Vagina (tissue), 2 donors: ENCODE measurements at places on chromosomes 3 and 15. TPM values are rescaled to one million over a fixed set of nuclear protein-coding genes. Genes with fewer than 3 reads are reported as not detected.

GRCh38 chr3:196837819-196838420 is 29.8 kb upstream of the SENP5 start:
- H3K4me1 ChIP-seq, result no peaks in the 10 kb centered on the region
- no peak for DNase-seq
- no peaks in the 10 kb centered on the region for H3K36me3 ChIP-seq
- no peaks in the 10 kb centered on the region for H3K27me3 ChIP-seq
- no peak overlapping the region for H3K27ac ChIP-seq

GRCh38 chr3:113844622-113845222 is 6.1 kb downstream of the GRAMD1C start:
- no peak overlapping the region for H3K27ac ChIP-seq
- H3K4me1 ChIP-seq, result no peaks in the 10 kb centered on the region
- H3K27me3 ChIP-seq, result no peaks in the 10 kb centered on the region
- no peak overlapping the region for H3K4me3 ChIP-seq
- no peaks in the 10 kb centered on the region for H3K36me3 ChIP-seq

DNA sequence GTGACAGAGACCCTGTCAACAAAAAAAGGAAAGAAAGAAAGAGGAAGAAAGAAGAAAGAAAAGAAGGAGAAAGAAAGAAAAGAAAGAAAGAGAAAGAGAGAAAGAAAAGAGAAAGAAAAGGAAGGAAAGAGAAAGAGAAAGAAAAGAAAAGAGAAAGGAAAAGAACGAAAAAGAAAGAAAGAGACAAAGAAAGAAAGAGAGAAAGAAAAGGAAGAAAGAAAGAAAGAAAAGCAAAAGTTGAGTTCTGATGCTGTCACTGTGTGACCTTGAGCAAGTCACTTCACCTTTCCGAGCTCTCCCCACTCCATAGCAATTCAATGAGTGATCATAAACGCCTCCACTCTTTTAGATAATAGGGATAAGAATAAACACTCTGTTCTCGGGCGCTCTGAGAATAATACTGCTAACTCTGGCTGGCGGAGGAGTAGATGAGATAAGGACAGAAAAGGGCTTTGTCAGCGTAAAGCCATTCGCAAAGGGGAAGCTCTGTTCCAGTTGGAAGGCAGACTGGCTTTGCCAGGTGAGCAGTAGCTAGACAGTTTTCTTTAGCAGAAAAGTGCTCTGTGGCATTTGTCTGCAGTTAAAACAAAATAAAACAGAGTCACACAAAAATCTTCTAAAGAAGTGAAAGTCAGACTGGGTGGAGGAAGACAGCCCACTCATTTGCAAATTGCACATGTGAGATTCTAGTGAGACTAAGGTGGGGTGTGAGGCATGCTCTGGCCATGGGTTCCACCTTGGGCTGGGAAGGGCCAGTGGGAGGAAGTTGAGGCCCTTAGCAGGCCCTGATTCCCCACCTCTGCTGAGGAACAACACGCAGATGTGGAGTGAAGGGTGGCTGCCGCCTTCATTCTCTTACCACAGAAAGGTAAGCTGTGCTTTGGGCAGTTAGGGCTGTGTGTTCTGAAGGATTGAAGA is 9.6 kb upstream of the FLNB start:
- H3K27ac ChIP-seq, result no peak overlapping the region
- no peak for DNase-seq
- H3K27me3 ChIP-seq, result no peaks in the 10 kb centered on the region
- no peak overlapping the region for H3K4me3 ChIP-seq
- peaks cover 11% of the 10 kb centered on the region for H3K4me1 ChIP-seq

GRCh38 chr3:191020730-191021396 is 158.4 kb upstream of the GMNC start:
- no peak overlapping the region for H3K4me3 ChIP-seq
- no peaks in the 10 kb centered on the region for H3K4me1 ChIP-seq
- no peak for DNase-seq
- no peaks in the 10 kb centered on the region for H3K27me3 ChIP-seq

- no peak overlapping the region for H3K27ac ChIP-seq
- peaks cover 34% of the 10 kb centered on the region for H3K4me1 ChIP-seq
- H3K27me3 ChIP-seq, result no peaks in the 10 kb centered on the region
- DNase-seq, result no peak
Measured at GRCh38 chr15:35757361-35757760, 211.4 kb upstream of the DPH6 start.

DNA sequence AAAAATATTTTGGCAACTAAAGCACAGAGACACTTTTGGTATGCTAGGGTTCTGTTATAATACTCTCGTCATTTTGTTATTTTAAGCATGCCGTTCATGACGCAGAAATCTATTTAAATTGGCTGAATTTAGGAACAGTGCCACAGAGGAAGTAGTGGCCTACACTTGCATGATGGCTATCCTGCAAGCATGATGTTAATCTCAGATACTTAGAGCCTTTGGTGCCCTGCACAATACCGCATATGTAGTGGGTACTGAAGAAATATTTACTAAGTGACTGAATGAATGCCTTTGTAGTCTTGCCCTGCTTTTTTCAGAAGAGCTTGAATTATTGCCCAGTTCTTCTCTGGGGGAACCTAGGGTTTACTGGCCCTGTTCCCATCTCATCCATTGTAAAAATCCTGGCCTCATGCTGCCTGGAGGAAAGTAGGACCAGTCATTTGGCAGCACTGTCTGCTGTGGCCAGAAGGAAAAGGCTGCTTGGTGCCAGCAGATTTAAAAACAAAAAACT is 79.0 kb downstream of the SERPINI1 start:
- no peaks in the 10 kb centered on the region for H3K27me3 ChIP-seq
- no peaks in the 10 kb centered on the region for H3K36me3 ChIP-seq

DNA sequence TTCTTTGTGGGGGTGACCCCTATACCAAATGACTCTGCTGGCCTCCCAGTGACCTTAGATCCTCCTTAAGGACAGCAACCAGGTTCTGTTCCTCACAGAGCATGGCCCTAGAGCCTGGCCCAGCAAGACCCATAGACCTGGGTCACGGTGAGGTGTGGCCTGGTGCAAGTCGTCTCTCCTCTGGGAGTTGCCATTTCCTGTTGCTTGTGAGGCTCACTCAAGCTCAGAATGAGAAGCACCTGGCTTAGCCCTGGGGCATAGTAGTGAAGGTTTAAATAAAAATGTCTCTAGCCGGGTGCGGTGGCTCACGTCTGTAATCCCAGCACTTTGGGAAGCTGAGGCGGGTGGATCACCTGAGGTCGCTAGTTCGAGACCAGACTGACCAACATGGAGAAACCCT is 131.3 kb downstream of the SMAD6 start:
- no peaks in the 10 kb centered on the region for H3K36me3 ChIP-seq
- no peaks in the 10 kb centered on the region for H3K4me1 ChIP-seq
- peak overlapping the region; percentile 11 for H3K27ac ChIP-seq
- H3K4me3 ChIP-seq, result no peak overlapping the region

Gene CHRNA3
- total RNA-seq, result 3.7 TPM

Gene SCN11A
- not detected for total RNA-seq

Gene DPH6
- total RNA-seq, result 30.2 TPM

GRCh38 chr15:31346367-31347066 is 19.9 kb downstream of the KLF13 start:
- peaks cover 99% of the 10 kb centered on the region for H3K4me1 ChIP-seq
- DNase-seq, result no peak
- no peaks in the 10 kb centered on the region for H3K36me3 ChIP-seq
- H3K27ac ChIP-seq, result peak overlapping the region; percentile 10
- H3K4me3 ChIP-seq, result no peak overlapping the region

Gene CRABP1
- not detected for total RNA-seq

- no peak overlapping the region for H3K27ac ChIP-seq
- H3K27me3 ChIP-seq, result no peaks in the 10 kb centered on the region
- H3K4me3 ChIP-seq, result no peak overlapping the region
- no peaks in the 10 kb centered on the region for H3K4me1 ChIP-seq
- no peak for DNase-seq
- H3K36me3 ChIP-seq, result no peaks in the 10 kb centered on the region
Measured at GRCh38 chr15:82624008-82624407, 23.2 kb downstream of the CPEB1 start.

Gene SERPINI1
- total RNA-seq, result 13.8 TPM

Gene STRC
- 0.74 TPM for total RNA-seq

- no peaks in the 10 kb centered on the region for H3K27me3 ChIP-seq
- no peak overlapping the region for H3K27ac ChIP-seq
- H3K4me1 ChIP-seq, result no peaks in the 10 kb centered on the region
- H3K36me3 ChIP-seq, result no peaks in the 10 kb centered on the region
- no peak for DNase-seq
Measured at GRCh38 chr3:115212615-115213014, 65.5 kb upstream of the ZBTB20 start.

- no peak overlapping the region for H3K4me3 ChIP-seq
- H3K27ac ChIP-seq, result no peak overlapping the region
- H3K36me3 ChIP-seq, result no peaks in the 10 kb centered on the region
- peaks cover 11% of the 10 kb centered on the region for H3K4me1 ChIP-seq
Measured at GRCh38 chr15:75104804-75105557, 81.6 kb downstream of the PPCDC start.

Gene GP9
- total RNA-seq, result not detected

Gene CLDN1
- 48.6 TPM for total RNA-seq

DNA sequence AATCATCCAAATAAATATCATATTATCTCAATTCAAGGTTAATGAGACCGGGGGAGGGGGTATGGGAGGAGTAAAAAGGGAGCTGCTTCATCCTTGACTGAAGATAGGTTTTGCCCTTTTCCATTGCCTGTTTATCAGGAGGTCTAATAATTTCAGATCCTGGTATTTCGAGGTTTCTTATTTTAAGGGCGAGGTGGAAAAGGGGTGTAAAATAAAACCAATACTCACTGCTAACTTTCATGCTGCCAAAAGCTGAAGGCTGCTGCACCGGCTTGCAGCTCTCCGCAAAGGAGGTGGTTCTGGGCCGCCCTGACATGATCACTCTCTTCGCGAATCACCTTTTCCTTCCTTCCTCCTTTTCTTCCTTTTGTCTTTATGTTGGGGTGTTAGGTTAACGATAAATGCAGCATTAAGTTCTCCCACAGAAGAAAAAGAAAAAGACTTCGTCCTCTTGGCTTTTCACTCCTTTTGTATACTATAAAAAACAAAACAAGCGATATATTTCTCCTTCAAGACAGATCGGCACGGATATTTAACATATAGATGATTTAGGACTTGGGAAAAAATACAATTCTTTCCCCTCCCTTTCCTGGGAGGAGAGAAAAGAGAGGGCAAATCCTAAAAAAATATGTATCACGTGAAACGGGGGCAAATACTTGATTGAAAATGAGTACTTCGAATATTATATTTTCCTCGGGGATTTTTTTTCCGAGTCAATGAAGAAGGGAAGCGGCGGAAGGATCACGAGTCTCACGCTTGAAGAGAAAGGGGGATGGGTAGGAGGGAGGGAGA is 932 bp downstream of the GSK3B start:
- H3K27me3 ChIP-seq, result no peaks in the 10 kb centered on the region
- H3K4me1 ChIP-seq, result peaks cover 53% of the 10 kb centered on the region
- DNase-seq, result no peak
- no peaks in the 10 kb centered on the region for H3K36me3 ChIP-seq

DNA sequence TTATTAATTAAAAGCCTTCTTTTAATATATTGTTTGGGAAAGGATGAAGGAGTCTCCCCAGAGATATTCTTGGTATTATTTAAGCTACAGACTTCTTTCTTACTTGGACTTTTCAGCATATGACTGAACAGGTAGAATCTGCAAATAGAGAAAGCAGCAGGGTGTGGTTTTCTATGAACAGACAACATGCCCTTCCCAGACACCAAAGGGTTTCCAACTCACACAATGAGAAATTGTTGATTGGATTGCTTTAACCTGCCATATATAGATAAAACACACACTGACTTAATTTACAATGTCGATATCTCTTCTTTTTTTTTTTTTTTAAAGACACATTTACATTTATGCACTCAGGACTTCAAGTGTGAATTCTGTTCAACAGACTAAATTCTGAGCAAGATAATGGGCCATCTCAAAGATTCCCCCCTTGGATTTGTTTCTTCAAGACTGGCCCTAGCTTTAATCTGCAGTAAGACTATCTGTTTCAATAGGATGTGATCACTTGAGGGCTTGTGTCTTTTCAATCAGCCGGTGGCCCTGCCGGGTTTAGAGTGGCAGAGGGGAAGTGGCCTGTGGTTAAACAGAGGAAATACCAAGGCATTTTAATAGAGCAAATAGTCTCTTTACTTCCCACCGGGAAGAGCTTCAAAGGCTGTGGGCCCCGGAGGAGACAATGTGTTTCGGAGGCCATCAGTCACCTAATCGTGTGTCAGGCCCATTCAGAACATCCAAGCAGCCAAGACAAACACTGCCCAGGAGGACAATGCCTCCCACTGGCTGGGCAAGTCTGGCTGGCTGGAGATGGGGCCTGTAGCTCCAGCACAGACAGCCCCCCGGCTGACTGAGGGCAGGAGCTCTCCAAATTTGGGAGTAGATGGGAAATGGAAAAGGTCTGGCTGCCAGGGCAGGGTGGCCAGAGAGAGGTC is 6.1 kb downstream of the IL17RD start:
- DNase-seq, result no peak
- peak overlapping the region; percentile 70 for H3K27ac ChIP-seq
- peaks cover 68% of the 10 kb centered on the region for H3K4me1 ChIP-seq
- no peaks in the 10 kb centered on the region for H3K27me3 ChIP-seq
- no peaks in the 10 kb centered on the region for H3K36me3 ChIP-seq
- no peak overlapping the region for H3K4me3 ChIP-seq

DNA sequence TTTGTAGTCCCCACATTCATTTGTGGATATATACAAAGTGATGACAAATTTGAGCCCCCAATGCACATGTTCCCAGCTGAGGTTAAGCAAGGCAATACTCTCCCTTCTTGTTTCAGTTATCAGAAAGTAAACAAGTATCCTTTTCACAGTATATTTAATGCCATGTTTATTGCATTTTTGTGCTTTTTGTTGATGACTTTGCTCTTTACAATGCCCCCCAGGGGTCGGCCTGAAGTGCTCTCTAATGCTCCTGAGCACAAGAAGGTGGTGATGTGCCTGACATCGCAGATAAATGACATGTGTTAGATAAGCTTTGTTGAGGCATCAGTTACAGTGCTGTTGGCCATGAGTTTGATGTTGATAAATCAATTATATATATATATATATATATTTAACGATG is 57.7 kb upstream of the THSD4 start:
- DNase-seq, result no peak
- H3K27me3 ChIP-seq, result no peaks in the 10 kb centered on the region
- H3K36me3 ChIP-seq, result no peaks in the 10 kb centered on the region
- H3K27ac ChIP-seq, result no peak overlapping the region
- no peak overlapping the region for H3K4me3 ChIP-seq

Gene GPR149
- total RNA-seq, result not detected

Gene GOLGA8G
- not detected for total RNA-seq

DNA sequence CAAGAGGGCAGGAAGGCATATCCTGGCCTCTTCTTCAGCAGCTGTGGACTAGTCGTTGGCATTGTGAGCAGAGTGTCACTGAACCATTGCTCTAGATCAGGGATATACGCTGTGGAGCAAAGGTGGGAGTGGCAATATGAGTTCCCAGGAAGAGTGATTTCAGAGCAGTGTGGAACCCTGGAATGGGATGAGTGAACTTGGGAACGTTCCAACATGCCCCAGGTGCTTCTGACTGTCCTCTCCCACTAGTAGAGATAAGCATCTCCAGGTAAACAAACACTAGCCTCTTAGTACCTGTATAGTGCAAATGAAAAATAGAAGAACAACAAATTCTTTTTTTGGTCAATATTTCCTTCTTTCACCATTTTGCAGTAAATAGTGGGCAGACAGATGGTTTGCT is 123.6 kb upstream of the VEPH1 start:
- no peak overlapping the region for H3K27ac ChIP-seq
- H3K4me1 ChIP-seq, result no peaks in the 10 kb centered on the region
- H3K36me3 ChIP-seq, result no peaks in the 10 kb centered on the region
- DNase-seq, result no peak
- H3K27me3 ChIP-seq, result no peaks in the 10 kb centered on the region

- DNase-seq, result peak; percentile 20
- H3K4me3 ChIP-seq, result no peak overlapping the region
- no peak overlapping the region for H3K27ac ChIP-seq
- H3K4me1 ChIP-seq, result no peaks in the 10 kb centered on the region
- no peaks in the 10 kb centered on the region for H3K36me3 ChIP-seq
Measured at GRCh38 chr15:92674347-92674746, 18.8 kb upstream of the FAM174B start.

Gene MYO5C
- total RNA-seq, result 10.3 TPM
